ENCODE measurements at places on chromosomes 7 and 10. TPM values are rescaled to one million over a fixed set of nuclear protein-coding genes. Genes with fewer than 3 reads are reported as not detected.

The KCNMA1 gene
- polyA plus RNA-seq = 11.3 TPM

GRCh38 chr7:133958822-133959221 is 168.3 kb upstream of the LRGUK start:
- no peak overlapping the region for H3K4me3 ChIP-seq
- H3K27me3 ChIP-seq = no peaks in the 10 kb centered on the region
- DNase-seq = no peak
- H3K36me3 ChIP-seq = no peaks in the 10 kb centered on the region

GRCh38 chr10:29256586-29256985 is 32.3 kb upstream of the LYZL1 start:
- no peak overlapping the region for H3K4me3 ChIP-seq
- H3K27me3 ChIP-seq = no peaks in the 10 kb centered on the region
- H3K36me3 ChIP-seq = no peaks in the 10 kb centered on the region
- no peak overlapping the region for H3K27ac ChIP-seq
- H3K4me1 ChIP-seq = no peaks in the 10 kb centered on the region
- no peak for DNase-seq

DNA sequence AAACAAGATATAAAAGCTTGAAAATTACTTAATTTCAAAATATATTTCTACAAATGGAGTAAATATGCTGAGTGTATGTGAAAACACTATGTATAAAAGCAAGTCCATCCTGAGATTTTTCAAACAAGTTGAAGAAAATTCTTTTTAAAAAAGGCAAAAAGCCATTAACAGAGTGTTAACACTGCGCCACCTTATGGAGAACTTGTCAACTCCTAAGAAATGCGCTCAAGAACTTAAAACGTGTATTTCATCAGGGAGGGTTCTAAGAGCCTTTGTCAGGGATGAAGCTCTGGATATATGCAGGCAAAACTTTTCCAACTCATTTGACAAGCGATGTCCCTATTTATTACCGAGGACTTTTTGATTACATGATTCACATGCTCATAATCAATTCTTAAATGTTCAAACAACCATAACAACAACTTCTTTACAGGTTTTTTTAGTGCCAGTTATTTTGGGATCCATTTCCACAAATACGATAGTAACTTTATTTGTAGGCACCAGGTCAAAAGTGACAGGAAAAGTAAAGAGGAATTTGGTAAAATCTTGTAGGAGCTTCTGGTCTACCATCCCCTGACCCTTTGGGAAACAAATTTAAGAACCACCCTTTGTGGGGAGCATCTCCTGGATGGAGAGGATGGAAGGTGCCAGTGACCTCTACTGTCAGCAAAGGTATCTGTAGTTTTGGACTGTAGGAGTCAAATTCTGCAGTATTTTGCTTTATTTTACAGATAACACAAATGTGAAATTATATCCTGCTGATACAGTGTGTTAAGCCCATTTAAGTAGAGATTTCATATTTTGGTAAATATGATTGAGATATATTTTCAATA is 23.2 kb downstream of the CALCR start:
- H3K36me3 ChIP-seq = no peaks in the 10 kb centered on the region
- H3K4me1 ChIP-seq = no peaks in the 10 kb centered on the region
- no peaks in the 10 kb centered on the region for H3K27me3 ChIP-seq
- DNase-seq = no peak

- H3K27ac ChIP-seq = no peak overlapping the region
- no peaks in the 10 kb centered on the region for H3K36me3 ChIP-seq
- H3K4me3 ChIP-seq = no peak overlapping the region
- H3K4me1 ChIP-seq = no peaks in the 10 kb centered on the region
Measured at GRCh38 chr10:2019281-2019680, 282.0 kb upstream of the ADARB2 start.

DNA sequence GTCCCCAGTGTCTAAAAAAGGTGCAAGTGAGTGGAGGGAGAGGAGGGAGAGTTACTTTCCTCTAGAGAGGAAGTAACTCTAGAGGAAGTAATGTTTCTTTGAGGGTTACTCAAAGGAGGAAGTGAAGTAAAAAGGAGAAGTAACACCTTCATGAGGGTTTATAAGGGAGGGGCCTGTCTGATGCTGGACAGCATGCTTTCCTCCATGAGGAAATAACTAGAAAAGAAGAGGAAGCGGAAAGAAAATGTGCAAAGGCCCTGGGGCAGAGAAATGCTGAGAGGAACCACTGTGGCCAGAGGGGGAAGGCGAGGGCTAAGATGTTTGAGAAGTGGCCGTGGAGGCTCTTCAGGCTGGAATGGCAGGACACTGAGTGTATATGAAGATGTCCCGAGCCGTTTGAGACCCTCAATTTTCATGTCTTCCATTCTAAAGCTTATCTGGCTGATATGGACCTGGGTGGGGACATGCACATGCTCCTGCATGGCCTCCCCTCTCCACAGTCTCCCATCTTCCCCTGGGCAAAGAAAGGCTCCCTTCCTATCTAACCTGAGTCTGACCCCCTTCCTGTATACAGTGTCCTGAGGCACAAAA is 3.4 kb upstream of the SLC18A2 start:
- peaks cover 6% of the 10 kb centered on the region for H3K4me1 ChIP-seq
- H3K4me3 ChIP-seq = no peak overlapping the region
- no peak for DNase-seq
